Gastroesophageal sphincter (tissue), 4 donors: ENCODE measurements at places on chromosomes 12 and 14. TPM values are rescaled to one million over a fixed set of nuclear protein-coding genes. Genes with fewer than 3 reads are reported as not detected.
A peak's percentile ranks its signal among the peaks of the same experiment; 100 is the strongest.

- no peak for ATAC-seq
Measured at GRCh38 chr14:28681681-28682080, 84.9 kb upstream of the FOXG1 start.

- ATAC-seq, result no peak
Measured at GRCh38 chr12:12661086-12661856, 34.7 kb downstream of the GPR19 start.

DNA sequence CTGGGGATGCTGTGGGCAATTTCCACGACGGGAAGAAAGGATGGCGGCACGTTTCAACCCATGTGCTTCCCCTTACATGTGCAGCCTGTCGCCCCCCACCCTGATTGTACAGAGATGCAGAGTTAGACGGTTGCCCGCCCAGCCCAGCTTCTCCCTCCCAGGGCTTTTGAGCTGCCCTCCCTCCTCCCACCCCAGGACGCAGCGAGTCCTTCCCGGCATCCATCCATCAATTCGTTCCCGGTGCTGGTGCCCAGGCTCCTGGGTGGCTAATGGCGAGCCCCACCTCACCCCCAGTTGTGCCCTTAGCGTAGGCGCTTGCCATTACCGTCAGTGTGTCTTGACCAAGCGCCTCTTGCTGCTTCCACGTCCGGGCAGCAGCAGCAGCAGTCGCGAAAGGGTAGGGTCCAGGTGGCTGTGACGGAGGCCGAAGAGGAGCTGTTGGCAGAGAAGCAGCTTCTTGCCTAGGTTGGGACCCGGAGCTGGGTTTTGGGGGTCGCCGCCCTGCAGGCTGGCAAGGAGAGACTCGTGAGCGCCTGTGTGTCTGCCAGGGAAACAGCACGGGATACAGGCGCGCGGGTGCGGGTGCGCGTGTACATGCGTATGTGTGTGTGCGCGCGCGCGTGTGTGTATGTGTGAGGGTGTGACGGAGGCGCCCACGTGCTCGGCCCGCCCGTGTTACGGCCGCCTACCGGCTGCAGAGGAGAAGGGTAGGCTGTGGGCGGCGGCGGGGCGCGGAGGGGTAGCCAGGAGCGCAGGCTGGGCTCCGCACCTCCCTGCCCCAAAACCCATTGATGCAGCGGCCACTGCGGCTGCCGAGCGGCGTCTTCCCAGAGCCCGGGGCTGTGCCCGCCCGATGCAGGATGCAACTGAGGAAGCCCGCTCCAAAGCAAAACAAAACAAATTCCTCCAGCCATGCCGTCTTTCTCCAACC is at the start of gene SLC6A15:
Gene SLC6A15, minus strand, starts transcription at position 602 of the 931 bp plus-strand sequence. CDS start 20,679 bp downstream, outside the sequence.
- peak; percentile 68 for ATAC-seq

The PLEKHD1 gene
- not detected for total RNA-seq

DNA sequence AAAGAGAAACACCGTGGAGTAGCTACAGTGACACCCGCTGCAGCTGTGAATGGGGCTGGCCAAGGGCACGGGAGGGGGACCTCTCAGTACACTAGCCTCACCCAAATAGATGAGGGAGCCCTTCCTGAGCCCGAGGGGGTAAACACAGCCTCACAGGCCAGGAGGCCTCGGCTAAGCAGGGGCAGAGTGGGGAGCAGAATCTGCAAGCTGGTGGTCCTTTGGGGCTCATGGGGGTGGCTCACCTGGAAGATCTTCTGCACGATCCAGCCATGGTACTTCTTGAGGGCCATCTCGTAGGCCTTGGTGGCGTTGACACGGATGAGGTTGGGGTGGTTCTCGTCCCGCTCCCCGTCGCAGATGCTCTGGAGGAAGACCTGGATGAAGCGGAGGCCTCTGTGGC is 22.2 kb upstream of the TRPV4 start:
- no peak for ATAC-seq

DNA sequence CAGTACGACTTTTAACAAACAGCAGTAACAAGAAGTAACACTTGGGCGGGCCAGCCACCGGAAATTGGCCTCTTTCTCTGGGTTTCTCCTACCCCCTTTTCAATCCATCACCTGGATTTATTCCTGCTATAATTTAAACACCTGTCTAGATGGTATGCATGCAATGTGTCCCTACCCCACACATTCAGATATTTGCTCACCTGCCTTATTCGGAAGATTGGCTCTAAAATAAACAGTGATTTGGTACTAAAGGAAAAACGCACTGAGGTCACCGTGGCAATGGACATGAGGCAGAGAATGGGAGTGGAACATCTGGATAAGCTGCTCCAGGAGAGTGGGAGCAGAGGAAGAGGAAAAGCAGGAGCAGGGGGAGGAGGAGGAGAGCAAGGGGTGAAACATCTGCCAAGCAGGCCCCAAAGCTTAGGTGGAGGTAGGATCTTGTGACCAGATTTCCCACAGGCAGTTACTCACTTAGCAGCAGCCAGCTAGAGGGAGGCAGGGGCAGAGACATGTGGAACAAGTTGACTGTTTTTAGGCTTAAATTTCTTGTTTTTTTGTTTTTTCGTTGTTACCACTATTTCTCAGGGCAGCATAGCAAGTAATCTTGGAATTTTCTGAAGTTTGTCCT is 150.9 kb downstream of the TTLL5 start:
- ATAC-seq, result no peak

The LGMN gene
- total RNA-seq, result 132 TPM

The RHOJ gene
- total RNA-seq, result 12.5 TPM

The TC2N gene
- 19.9 TPM for total RNA-seq

GRCh38 chr14:98297567-98297966 is 974.4 kb downstream of the BCL11B start:
- no peak for ATAC-seq

The ACSM4 gene
- not detected for total RNA-seq

- ATAC-seq, result no peak
Measured at GRCh38 chr14:69285661-69286255, 25.8 kb downstream of the GALNT16 start.

DNA sequence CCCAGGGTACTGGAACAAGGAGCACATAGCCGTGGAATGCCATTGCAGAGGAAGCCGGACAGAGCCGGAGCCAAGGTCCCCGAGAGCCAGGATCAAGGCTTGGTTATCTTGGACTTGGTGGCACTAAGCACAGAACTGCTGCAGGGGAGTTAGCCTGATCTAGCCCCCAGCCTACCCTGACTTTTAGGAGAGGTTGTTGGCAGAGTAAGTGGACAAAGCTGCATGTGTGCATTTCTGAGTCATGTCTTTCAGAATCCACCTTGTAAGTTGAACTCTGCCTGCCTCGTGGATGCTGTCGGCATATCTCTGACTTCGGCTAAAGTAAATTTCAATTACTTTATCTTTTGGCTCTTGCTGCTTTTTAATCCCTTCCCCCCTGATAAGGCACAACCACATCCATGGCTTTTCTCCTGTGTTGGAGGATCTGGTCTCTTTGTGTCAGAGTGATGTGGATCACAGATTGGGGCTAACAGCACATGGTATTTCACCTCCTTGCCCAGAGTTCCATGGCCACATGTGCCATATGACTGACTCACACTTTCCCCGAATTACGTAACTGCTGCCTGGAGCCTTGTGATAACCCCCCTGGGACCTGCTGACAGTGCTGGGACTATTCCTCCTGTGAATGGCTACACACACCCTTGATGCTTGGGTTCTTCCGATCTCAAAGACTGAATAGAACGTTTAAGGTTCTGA is 240.3 kb downstream of the EMP1 start:
- ATAC-seq, result no peak

DNA sequence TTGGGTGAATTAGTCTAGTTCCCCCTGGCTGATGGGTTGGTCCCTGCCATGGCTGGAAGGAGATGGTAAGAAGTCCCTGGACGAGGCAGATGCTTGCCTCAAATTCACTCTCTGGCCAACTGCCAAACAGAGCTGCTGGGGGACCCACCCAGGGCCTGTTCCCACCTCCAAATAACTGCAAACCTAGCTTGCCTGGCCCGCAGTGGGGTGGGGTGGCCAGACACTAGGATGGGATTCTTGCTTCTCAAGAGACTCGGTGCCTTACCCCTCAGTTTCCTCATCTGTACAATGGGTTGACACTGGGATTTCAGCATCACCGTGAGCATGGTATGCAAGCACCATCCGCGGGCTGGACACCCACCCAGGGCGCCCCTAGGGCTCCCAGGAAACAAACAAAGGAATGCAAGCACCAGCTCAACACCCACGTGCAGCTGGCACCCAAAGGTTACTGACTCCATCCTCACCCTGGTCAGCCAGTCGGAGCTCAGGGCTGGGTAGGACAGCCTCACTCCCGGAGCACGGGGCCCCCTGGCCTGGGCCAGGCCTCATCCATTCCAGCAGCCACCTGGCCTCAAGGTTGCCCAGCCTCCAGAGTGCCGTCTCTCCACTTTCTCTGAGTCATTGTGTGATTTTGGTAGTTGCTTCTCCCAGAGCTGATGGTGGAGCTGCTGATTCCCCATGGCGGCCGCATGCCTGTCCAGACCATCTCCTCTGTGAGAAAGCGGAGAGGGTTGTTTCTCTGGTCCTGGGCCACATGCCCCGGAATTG is 205.2 kb upstream of the RTL1 start:
- ATAC-seq, result no peak

The DCAF4 gene
- total RNA-seq, result 22.5 TPM
